Suppressor macrophage (primary cell): ENCODE measurements at places on chromosomes 1 and 21.

GRCh38 chr1:233459470-233459945 is 132.0 kb downstream of the MAP3K21 start:
- DNase-seq: no peak

DNA sequence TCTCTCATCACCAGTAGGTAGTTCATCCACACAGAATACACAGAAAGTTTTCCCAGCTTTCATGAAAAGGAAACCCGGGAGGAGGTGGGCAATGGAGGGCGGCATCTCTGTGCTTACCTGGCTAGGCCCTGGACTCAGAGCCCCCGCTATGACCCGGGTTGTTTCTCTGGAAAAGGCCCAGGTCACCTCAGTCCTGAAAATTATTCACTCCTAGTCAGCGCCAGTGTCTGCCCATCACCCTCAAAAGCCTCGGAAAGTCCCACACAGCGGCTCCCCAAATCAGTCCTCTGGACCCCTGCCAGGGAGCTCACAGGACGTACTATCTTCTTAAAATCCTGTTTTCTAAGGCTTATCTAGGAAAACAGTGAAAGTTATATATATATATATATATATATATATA is 51.2 kb downstream of the TCP10L start:
- no peak for DNase-seq

GRCh38 chr1:3561702-3562101 is 49.6 kb downstream of the MEGF6 start:
- no peak for DNase-seq

GRCh38 chr1:59892841-59893811 is 33.4 kb downstream of the CYP2J2 start:
- no peak for DNase-seq

DNA sequence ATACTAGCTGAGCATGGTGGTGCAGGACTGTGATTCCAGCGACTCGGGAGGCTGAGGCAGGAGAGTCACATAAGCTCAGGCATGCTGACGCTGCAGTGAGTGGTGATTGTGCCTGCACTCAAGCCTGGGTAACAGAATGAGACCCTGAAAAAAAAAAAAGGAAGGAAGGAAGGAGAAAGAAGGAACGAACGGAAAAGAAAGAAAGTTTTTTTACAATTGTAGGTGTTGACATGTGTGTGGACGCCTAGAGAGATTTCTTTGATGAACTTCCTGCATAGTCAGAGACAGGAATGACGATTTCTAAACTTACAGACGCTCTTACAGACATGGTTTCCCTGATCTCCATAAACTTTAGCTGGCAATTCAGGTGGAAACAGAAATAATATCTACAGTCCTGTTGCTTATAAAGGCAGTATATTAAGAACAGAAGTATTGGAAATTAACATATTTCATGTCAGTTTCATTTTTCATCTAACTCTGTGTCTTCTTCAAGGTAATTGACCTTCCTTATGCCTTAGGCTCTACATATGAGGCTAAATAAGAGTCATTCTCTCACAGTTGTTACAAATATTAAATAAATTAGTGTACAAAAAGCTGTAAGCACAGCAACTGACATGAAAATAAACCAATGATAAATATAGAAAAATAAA is 4.1 kb downstream of the SAMSN1 start:
- peak; percentile 31 for DNase-seq

- no peak for DNase-seq
Observed at GRCh38 chr21:42535602-42536171, 22.0 kb downstream of the SLC37A1 start.

GRCh38 chr1:109112056-109112651 is 1.8 kb upstream of the ELAPOR1 start:
- DNase-seq: peak; percentile 38

DNA sequence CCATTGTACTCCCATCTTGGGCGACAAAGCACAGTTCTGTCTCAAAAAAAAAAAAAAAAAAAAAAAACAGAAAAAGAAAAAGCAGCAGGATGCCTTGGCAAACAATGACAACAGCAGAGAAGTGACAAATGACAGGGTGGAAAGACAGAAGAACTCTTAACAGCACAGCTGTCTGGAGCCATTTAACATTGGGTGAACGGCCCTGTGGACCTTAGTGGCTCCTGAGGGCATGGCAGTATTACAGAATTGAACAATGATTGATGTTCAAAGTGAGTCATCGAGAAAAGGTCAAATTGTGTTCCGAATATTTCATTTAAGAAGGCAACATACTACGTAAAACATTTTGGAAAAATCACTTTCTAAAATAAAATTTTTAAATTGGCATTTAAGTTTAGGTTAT is 30.0 kb downstream of the DNASE2B start:
- no peak for DNase-seq

GRCh38 chr1:152623203-152623844 is 421 bp upstream of the LCE3A start:
- peak; percentile 34 for DNase-seq

- no peak for DNase-seq
Observed at GRCh38 chr21:18164933-18165332, 79.7 kb upstream of the CHODL start.
